M059J (cell line): ENCODE measurements at places on chromosomes 5 and 9. TPM values are rescaled to one million over a fixed set of nuclear protein-coding genes. Genes with fewer than 3 reads are reported as not detected.

SPINK5 gene
- not detected in 2 replicates for total RNA-seq

IL5 gene
- total RNA-seq: not detected in 2 replicates

GABRG2 gene
- not detected in 2 replicates for total RNA-seq

SLC36A3 gene
- not detected in 2 replicates for total RNA-seq

ADRA1B gene
- total RNA-seq: 1.4 and 1.8 TPM in 2 replicates

HSPB3 gene
- total RNA-seq: 4.9 and 9.0 TPM in 2 replicates

SLC1A1 gene
- total RNA-seq: 14.7 and 20.6 TPM in 2 replicates

BNIP1 gene
- total RNA-seq: 24.6 and 31.4 TPM in 2 replicates

SMARCA2 gene
- 62.0 and 75.0 TPM in 2 replicates for total RNA-seq

ANKRD18B gene
- 0.42 TPM in 1 of 2 replicates, not detected in the other for total RNA-seq

PLK2 gene
- total RNA-seq: 1,040 and 1,179 TPM in 2 replicates

FOXD4L4 gene
- total RNA-seq: 0.07 TPM in 1 of 2 replicates, not detected in the other

RPS23 gene
- 2,299 and 2,313 TPM in 2 replicates for total RNA-seq

RFK gene
- 37.6 and 42.7 TPM in 2 replicates for total RNA-seq

MEGF10 gene
- total RNA-seq: 0.71 and 3.1 TPM in 2 replicates

CYLC2 gene
- not detected in 2 replicates for total RNA-seq

LCN15 gene
- total RNA-seq: not detected in 2 replicates

PCA3 gene
- not detected in 2 replicates for total RNA-seq

FGFR4 gene
- 0.62 TPM in 1 of 2 replicates, not detected in the other for total RNA-seq

DPYSL3 gene
- 70.7 and 88.2 TPM in 2 replicates for total RNA-seq

TMED7 gene
- 112 and 148 TPM in 2 replicates for total RNA-seq

PCDHGB7 gene
- total RNA-seq: 7.1 and 7.7 TPM in 2 replicates

KIF24 gene
- 4.6 and 9.0 TPM in 2 replicates for total RNA-seq

SLC4A9 gene
- not detected in 2 replicates for total RNA-seq
